Motor neuron (in vitro differentiated cells): ENCODE measurements at places on chromosomes 3 and 15.
A peak's percentile ranks its signal among the peaks of the same experiment; 100 is the strongest.

DNA sequence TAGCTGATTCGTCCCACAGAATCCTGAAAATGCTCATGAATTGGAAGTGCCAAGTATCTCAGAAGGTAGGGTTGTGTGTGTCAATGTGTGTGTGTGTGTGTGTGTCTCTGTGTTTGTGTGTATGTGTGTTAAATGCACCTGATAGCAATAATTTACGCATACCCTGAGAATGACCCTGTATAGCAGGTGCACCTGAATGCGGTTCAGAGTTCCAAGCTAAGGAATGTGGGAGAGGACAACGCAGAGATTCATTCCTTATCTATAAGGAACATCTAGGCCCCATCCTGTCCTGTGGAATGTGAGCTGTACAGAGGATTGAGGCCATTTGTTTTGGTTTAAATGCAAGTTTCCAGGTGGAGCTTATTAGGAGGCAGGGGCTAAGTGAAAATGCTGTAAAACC is 49.1 kb upstream of the NEDD4 start:
- no peak for ATAC-seq

- ATAC-seq = no peak
These were observed 334.9 kb downstream of the TBC1D5 start for GRCh38 chr3:17407576-17407975.

- ATAC-seq = no peak
These were observed 68.7 kb upstream of the MB21D2 start for GRCh38 chr3:192986379-192986778.

DNA sequence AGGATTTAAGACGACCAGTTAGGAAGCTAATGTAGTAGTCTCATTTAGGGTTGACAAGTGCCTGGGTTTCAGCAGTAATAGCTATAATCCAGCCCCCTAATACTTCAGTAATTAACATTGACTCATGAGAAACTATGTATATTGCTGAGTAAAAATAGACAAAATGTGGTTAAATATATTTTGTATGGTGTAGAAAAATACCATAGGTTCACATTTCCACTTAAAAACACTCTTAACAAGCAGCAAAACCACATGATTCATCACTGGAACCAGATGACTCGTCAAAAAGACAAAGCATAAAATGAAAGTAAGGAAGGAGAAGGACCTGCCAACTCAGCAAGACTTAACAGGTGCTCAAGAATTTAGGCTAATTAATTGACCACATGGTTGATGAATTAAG is 288.9 kb downstream of the EFHB start:
- no peak for ATAC-seq

GRCh38 chr3:178485756-178486155 is 50.5 kb upstream of the KCNMB2 start:
- ATAC-seq = no peak

- no peak for ATAC-seq
These were observed 49.3 kb downstream of the HACD2 start for GRCh38 chr3:123535580-123535979.

GRCh38 chr15:89633585-89633984 is 21.7 kb downstream of the KIF7 start:
- no peak for ATAC-seq

- no peak for ATAC-seq
These were observed 241.6 kb upstream of the AZI2 start for GRCh38 chr3:28590216-28590615.

- ATAC-seq = no peak
These were observed 137.9 kb downstream of the XXYLT1 start for GRCh38 chr3:195133013-195133412.

DNA sequence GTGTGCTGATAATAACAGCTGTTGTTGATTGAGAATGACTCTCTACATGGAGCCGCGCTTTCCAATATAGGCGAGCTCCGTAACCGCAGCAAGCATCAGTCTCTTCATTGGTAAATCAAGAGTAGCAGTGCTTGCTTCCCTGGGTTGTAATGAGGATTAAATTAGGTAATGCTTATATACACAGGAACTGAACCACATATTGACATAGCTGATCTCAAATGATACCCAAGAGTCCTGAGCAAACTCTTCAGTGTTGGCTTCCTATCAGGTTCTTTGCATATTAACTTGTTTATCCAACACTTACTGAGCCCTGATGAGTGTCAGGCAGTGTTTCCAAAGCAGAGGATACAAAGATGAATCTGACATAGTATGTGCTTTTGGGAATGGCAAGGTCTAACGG is 46.4 kb upstream of the SLCO3A1 start:
- ATAC-seq = no peak

DNA sequence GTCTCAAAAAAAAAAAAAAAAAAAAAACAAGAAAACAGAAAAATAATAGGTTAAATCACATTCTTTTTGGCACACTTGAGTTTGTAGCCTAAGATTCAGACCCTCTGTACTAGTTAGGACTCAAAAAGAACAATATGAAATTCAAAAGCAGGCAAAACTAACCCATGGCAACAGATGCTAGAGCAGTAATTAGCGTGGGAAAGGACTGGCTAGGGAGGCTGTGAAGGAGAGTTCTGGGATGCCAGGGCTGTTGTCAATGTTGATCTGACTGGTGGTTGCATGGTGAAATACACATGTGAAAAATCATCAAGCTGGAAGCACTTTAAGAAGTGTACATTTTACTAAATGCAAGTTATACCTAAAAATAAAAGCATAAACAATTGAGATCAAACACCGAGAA is 35.6 kb downstream of the KLHL6 start:
- ATAC-seq = no peak

DNA sequence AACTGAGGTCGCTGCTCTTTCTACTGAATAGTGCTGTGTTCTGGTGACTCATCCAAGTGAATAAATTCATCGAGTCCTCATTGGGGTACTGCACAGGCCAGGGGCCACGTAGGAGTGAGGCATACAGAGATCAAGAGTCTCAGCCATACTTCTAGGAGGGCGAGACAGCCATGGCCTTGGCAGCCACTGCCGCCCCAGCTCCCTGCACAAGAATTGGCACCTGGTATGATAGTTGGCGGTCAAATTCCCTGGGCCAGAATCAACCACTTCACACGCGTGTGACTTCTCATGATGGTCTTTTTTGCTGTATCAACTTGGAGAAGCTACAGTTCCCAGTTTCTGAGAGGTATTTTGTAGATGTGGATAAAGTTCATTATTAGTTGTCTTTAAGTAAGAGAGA is 161.6 kb downstream of the OSBPL10 start:
- no peak for ATAC-seq

DNA sequence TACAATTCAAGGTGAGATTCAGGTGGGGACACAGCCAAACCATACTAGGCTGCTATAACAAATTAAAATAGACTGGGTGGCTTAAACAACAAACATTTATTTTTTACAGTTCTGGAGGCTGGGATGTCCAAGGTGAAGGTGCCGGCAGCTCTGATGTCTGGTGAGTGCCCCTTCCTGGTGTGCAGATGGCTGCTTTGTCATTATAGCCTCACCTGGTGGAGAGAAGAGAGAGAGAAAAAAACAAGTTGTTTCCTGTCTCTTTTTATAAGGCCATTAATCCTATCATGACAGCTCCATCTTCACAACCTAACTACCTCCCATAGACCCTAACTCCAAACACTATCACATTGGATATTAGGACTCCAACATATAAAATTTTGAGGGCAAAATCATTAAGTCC is 279.7 kb downstream of the ZIC1 start:
- no peak for ATAC-seq

GRCh38 chr15:85564686-85565085 is 184.3 kb downstream of the AKAP13 start:
- ATAC-seq = no peak

DNA sequence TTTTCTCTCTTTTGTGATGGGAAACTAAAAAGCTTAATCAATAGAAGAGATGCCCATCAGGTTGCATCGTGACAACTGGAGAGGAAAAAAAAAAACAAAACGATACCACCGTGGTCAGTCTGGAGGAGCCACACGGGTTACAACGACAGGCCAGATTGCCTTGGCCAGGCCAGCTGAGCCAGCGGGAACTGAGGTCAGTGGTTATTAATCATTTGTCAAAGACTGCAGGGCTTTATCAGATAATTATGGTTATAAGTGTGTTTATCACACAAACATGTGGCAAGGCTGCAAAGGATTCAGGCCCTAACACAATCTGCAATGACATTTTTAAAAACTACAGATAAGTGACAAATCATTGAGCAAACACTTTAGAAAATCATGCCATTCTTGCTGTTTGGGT is 135.0 kb upstream of the FAM3D start:
- ATAC-seq = no peak

DNA sequence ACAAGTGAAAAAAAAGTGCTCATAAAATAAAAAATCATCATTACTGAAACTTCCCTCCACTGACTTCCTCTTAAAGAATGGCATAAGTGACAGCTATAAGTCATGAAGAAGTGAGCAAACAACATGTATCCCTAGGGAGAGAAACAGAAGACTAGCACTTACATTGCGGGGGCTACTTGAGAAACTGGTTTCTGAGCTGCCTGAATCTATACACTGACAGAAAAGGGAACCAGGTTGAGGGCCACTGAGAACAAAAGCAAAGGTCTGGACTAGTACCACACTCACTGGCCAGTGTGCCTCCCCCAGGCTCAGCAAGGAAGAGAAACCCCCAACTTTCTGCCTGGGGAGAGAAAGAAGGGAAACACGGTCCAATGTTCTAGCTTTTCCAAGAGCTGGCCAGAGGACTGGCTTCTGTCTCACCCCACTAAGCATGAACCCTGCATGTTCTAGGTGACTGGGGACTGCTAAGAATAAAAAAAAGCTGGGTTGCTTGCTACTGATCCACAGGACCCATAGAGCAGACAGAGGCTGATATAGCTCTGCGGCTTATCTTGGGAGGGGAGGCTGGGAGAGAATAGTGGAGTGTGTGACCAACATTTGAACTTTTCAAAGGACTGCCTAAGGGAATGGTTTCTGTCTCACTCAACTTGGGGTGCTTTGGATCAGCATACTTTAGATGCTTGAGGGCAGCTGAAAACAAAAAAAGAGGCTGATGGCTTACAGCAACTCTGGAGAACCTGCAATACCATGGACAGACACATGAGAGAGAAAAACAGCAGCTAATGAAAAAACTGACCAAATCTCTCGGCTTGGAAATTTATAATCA is 8.1 kb downstream of the RAD18 start:
- peak; percentile 49 for ATAC-seq

DNA sequence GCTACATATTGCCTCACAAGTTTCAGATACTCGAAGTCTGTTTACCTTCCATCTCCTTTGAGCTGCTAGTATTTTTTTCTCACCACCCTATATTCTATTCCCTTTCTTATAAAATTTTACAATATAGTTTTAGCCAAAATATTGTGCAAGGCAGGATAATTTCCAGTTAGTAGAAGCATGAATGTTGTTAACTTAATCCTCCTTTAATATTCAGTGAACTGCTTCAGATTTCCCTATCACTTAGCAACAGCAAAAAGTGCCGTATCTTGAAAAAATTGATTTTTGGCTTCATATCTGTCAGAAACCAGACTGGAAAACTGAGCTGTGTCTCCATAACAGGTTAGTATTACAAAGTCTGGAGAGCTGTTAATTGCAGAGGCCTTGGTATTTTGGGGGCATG is 24.0 kb downstream of the PLSCR4 start:
- ATAC-seq = no peak

- no peak for ATAC-seq
These were observed 101.3 kb upstream of the ATP11B start for GRCh38 chr3:182692021-182692420.

DNA sequence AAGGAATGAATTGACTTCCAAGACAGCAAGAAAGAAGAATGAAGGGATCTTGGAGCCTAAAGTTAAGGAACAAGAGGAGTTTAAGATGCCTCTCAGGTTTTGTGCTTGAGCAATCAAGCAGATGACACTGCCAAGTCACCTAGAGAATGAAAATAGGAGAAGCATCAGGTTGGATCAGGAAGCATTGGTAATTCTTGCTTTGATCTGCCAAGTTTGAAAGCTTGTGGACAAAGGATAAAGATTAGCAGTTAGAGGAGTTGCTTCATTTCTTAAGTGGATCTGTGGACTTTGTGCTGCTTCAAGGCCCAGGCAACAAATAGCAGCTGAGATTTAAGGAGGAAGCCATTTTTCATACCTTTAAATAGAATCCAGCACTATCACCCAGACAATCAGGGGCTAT is 35.6 kb downstream of the FRMD5 start:
- no peak for ATAC-seq

- no peak for ATAC-seq
These were observed 409.1 kb upstream of the ATP11B start for GRCh38 chr3:182384221-182384620.

GRCh38 chr3:66953934-66954445 is 44.1 kb upstream of the KBTBD8 start:
- ATAC-seq = no peak

- no peak for ATAC-seq
These were observed 1109.5 kb downstream of the NSUN3 start for GRCh38 chr3:95172164-95172943.

- no peak for ATAC-seq
These were observed 64.4 kb upstream of the PPARG start for GRCh38 chr3:12224181-12225147.

DNA sequence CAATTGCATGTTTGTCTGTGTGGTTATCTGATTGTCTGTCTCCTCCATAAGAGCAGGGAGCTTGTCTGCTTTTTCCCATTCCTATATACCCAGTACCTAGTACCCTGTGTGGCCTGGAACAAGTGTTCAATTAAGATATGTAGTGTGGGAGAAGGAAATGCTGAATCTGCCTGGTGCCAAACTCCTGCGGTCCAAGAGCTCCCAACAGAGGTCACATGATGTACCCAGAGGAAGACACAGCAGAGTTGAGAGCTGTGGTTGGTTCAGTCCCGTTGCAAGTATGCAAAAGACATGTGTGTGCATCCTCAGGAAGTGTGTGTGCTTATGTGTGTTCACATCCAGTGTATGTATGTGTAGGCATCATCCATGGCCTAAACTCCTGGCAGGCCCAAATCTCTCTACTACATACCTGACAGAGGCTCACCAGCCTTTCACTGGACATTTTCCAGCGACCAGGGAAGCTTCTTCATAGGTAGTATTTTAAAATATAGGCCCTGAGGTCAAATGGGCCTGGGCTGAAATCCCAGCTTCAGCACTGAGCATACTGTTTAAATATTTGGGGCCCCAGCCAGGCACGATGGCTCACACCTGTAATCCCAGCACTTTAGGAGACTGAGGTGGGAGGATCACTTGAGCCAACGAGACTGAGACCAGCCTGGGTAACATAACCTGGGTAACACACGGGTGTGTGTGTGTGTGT is 34.0 kb upstream of the ITGA11 start:
- ATAC-seq = no peak

- ATAC-seq = no peak
These were observed 37.5 kb upstream of the SLITRK3 start for GRCh38 chr3:165233501-165234195.

GRCh38 chr3:193879099-193879863 is 256.7 kb upstream of the HES1 start:
- no peak for ATAC-seq

- ATAC-seq = no peak
These were observed 656.5 kb upstream of the NR2F2 start for GRCh38 chr15:95674031-95674430.

DNA sequence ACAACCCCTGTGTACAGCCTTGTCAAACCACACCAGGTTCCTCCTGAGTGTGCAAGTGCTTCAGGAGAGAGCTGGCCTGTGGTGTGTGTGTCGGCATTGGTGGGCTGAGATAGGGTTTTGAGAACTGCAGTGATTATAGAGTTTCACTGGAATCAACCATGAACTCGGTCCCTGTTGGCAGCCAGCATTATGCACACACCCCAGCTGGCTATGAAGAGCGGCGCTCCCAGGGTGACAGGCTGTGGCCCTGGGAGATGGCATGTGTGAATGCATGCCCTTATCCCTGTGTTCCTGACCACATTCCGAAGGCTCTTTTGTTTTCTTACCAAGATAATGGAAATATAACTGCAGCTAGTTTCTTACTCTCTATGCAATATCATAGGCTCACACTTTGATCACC is 101.8 kb downstream of the SNRK start:
- no peak for ATAC-seq
